NCI-H1694 treated with DMSO at 0.1 percent for 48 hours (cell line): ENCODE measurements at places on chromosomes 5 and 9.

GRCh38 chr5:98798847-98799246, 25.4 kb downstream of the RGMB start:
- no peak for DNase-seq

GRCh38 chr9:127950513-127951289, 13.0 kb upstream of the DPM2 start:
- DNase-seq: no peak

DNA sequence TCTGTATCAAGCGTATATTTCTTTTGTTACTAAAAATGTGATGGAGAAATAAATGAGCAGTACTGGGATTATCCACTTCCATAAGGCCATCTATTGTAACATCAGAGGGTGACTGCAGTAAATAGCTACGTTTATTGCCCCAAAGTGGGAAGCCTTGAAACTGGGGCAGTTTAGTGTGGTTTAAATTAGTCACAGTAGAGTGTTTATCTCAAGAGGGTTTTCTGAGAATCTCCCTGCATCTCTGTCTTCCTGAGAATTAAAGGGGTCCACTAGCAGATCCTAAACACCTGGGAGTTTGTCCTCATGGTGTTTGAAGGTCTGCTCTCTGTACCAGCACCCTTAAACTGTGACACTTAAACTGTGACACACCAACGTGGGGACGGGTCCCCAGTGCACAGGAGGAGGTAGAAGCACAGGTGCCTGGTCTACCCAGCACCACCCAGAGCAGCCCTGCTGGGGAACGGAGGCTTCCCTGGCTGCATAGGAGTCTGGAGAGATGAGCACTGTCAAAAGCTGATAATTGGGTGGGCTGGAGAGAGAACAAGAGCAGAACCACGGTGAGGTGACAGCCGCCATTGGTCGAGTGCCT, 25.2 kb downstream of the PRRC2B start:
- DNase-seq: no peak

DNA sequence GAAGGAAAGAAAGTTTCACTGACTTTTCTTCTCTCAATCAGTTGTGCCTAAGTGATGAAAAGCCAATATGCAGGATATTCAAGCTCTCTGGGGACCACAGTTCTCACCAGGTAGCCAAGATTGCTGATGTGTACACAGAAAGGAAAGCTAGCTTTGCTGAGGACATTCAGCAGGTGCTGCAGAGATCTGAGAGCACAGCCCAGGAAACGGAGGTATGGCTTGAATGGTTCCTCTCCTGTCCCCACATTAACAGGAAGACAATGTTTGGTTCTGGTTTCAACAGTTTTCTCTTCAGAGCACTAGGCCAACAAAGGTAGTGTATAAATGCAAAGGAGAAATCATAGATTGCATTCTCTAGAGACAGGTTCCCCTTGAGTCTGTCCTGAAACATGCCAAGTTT, 69.6 kb downstream of the PTPDC1 start:
- DNase-seq: no peak

DNA sequence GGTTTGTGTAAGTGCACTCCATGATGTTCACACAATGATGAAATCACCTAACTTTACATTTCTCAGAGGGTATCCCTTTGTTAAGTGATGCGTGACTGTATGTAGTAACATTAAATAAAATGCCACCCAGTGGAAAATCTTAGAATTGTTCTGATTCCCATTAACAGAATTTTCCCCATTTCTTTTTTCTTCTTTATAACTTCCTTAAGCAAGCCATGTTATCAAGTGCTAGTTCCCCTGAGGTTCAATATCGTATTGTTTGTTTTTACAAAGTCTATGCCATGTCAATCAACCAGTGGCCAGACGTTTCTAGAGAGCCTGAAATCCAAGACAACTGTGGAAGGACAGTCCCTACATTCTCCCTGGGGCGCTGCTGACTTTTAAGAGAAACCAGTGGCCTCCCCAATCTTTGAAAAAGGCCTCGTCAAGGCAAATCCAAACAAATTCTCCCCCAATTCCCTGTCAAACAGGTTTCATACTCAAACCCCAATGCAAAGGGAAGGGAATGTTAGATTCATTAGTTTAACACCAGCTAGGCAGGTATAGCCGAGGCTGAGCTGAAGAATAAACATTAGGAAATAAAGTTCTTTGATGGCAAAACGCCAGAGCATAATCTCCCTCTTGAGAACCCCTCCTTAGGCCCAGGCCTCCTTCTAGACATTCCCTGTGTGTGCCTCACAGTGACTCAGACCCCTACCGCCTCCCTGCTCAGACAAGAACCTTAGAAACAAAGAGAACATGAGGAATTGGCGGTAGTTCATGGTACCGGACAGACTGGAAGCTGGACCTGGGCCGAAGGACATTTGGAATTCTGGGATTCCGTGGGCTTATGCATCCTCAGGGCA, 198.7 kb downstream of the GNA14 start:
- no peak for DNase-seq

GRCh38 chr5:42912184-42912798, 100.6 kb upstream of the SELENOP start:
- peak; percentile 45 for DNase-seq

DNA sequence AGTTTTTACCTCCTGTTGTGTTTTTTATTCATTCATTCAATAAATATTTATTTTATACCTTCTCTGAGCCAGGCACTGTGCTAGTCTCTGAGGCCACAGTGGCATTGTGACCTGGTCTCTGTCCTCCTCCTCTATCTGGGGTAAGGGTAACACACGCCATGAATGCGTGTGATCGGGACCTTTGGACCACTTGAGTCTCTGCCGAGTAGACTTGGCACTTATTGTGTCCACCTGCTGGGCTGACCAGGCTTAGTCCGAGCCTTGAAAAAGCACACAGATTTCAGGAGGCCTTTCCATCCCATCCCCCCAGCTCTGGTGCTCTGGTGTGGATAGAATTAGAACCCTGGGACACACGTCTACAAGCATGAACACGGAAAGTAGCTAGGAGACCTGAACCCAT, 58.7 kb downstream of the ERGIC1 start:
- DNase-seq: no peak

- DNase-seq: no peak
Measured at GRCh38 chr9:82418334-82418733, 429.8 kb downstream of the SPATA31D1 start.
